ENCODE measurements at places on chromosomes 3 and 15.

DNA sequence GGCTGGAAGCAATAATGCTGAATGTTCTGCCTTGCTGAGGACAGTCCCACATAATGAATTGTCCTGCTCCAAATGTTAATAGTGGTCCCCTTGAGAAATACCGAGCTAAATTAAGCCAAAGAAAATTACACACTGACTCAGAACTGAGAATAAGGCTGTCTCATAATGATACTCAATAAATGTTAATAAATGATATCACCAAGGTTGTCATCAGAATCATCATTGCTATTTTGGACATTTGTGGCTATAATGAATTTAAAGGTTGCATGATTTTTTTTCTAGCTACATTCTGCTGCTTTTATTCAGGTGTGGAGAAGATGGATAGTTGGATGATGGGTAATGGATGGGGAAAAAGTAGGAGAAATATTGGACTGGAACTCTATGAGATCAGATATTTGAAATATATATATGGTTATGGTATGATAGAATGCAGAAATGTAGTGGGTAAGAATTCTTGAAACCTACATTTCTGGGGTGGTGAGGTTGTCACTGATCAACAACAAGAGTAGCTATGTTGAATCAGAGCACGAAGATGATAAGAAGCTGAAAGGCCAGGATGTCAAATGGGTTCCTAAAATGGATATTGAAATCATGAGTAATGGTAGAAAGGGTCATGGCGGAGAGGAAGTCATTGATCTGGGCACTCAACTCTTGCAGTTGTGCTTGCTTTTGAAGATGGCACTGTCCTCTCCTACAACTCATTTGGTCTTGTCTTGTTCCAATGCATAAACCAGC is 12.8 kb downstream of the CHST2 start:
- DNase-seq: no peak

- no peak for DNase-seq
Measured at GRCh38 chr15:56102441-56102840, 109.0 kb upstream of the NEDD4 start.

DNA sequence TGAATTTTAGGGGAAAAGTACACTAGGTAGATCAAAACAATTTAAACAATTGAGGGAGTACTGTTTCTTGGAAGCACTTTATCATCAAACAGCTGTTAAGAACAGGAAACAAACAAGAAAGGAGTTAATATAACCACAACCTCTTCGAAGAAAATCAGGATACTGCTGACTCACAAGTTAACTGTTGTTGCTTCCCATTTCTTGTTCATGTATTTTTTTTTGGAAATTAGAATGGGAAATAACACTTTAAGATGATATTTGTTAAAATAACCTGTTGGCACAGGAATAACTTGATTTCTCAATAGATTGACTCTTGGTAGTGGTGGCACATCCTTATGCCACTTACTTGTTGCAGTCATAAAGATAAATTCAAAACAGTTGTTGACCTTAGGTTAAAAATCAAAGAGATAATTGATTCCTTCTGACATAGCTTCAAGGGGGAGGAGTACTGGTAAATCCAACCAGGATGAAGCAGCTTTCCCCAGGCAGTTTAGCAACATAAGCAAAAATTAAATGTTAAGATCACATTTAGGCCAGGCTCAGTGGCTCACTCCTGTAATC is 3.3 kb downstream of the BNIP2 start:
- no peak for DNase-seq

- DNase-seq: no peak
Measured at GRCh38 chr15:54064365-54064764, 86.1 kb downstream of the UNC13C start.

DNA sequence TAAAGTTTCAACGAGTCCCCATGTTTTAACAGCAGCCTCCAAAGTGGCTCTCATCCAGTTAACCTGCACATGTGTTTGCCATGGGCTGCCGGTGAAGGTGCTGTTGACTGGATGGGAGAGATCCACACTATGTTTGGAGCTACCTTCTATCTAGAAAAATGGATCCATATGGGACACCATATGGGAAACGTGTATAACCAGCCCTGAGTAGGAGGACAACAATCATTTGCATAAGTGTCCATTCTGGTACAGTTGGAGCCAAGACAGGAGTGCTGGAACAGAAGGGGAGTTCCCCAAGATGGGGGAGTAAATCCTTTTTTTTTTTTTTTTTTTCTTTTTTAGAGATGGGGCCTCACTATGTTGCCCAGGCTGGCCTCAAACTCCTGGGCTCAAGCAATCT is 36.6 kb downstream of the MKRN2 start:
- DNase-seq: no peak

GRCh38 chr3:139108253-139108969 is 63.7 kb upstream of the PRR23C start:
- no peak for DNase-seq

DNA sequence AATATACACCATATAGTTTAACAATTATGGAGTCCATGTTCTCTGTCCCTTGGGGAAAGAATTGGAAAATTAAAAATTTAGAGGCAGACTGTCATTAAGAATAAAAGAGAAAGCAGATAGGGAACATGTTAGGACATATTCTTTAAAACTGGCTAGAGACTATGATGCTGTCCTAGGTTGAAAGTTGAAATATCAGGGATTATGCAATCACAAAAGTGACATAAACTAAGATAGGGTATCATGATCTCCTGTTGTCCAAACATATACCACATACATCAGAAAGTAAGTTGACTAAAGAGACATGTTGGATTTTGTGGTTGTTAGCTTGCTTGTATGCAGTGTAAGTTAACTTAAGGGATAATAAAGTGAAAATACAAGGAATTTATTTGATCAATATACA is 9.9 kb upstream of the EID1 start:
- no peak for DNase-seq

DNA sequence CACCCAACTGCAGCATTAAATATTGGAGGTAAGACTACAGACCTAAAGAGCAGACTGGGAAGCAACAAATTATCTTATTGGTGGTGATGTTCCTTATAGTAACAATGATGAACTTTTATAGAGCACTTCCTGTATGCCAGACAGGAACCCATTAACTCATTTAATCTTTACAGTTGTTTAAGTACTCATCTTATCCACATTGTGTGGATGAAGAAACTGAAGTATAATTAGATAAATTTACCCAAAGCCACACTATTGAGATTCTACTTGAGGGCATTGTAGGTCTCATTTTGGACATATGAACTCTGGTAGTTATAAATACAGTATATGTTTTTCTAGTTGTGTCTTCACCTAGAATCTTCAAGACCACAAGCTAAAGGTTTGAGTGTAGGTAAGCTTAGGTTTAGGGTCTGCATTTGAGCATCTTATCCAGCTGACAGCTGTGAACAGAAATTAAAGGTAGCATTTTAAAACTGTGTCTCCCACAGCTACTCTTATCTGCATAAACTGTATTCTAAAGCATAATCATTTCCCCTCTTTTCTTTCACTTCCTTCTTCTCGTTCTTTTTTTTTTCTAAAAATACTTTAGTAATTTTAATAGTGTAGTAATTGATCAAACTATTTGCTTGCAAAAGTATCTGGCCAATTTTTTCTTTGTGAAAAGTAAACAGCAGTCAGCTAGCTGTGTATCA is 138.2 kb downstream of the UBE2E2 start:
- DNase-seq: no peak
